ENCODE measurements at places on chromosomes 11 and 22. TPM values are rescaled to one million over a fixed set of nuclear protein-coding genes. Genes with fewer than 3 reads are reported as not detected.
A peak's percentile ranks its signal among the peaks of the same experiment; 100 is the strongest.

- no peak for DNase-seq
These were observed 50.3 kb downstream of the GRAMD1B start for GRCh38 chr11:123480290-123480815.

DNA sequence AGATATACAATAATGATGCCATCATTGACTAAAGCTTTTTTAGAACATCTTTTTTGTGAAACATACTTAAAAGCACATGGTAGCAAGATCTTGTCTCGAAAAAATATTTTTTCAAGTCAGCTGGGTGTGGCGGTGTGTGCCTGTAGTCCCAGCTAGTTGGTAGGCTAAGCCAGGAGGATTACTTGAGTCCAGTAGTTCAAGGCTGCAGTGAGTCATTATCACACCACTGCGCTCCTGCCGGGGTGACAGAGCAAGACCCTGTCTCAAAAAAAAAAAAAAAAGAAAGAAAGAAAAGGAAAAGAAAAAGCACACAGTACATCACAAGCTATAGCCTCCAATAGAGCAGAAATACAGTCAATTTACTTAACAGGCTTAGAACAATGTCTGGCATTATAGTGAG, 37.0 kb downstream of the ENTHD1 start:
- no peak for DNase-seq

GRCh38 chr11:1817000-1817399, 17.8 kb upstream of the SYT8 start:
- DNase-seq = no peak

DNA sequence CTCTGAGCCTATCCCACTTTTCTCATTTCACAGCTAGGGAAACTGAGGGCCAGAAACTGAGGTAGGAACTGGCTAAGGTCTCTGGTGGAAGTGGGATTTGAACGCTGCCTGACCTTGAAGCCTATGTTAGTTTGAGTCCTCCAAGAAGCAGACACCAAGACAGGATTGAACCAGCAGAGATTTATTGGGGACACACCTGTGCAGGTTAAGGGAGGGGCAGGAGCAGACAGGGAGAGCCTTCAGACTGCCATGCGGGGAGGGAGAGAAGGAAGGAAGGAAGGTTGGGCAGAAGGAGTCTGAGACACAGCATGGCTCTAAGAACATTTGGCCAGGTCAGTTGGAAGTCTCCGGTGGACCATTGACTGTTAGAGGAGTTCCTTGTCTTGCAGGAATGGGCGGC, 59.5 kb downstream of the SGSM1 start:
- DNase-seq = no peak

DNA sequence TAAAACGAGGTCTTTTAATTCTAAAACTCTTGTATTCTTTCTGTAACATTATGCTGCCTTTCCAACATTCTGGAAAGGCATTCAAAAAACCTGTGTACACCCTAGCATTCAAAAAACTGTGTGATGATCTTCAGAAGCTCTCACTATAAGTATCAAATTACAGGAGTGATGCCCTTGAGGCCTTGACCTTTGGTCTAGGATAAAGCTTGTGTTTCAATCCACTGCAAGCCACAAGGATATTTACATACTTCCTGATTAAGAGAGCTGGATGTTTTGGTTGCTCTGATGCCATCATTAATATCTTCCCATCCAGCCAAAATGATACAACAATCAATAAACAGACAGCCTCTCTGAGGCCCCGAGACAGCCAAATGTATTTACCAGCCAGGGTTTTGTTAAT, 11.9 kb downstream of the CLPB start:
- DNase-seq = no peak

DNA sequence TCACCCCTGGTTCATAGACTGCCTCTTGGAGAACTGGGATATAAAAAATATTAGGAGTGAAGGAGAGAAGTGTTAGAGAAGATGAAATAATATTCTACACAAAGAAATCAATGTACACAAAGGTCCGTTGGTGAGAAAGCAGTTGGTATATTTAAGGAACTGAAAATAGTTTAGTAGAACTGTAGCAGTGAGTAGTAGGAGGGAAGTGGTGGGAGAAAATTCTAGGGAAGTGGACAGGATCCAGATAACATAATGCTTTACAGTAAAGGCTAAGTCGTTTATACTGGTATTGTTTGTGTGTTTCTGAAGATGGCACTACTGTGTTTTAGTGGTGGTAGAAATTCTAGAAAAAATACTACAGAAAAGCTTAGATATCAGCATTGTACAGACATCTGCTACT, 120.8 kb upstream of the CHORDC1 start:
- no peak for DNase-seq

GRCh38 chr11:130139401-130139800, 20.2 kb upstream of the ST14 start:
- no peak for DNase-seq

DNA sequence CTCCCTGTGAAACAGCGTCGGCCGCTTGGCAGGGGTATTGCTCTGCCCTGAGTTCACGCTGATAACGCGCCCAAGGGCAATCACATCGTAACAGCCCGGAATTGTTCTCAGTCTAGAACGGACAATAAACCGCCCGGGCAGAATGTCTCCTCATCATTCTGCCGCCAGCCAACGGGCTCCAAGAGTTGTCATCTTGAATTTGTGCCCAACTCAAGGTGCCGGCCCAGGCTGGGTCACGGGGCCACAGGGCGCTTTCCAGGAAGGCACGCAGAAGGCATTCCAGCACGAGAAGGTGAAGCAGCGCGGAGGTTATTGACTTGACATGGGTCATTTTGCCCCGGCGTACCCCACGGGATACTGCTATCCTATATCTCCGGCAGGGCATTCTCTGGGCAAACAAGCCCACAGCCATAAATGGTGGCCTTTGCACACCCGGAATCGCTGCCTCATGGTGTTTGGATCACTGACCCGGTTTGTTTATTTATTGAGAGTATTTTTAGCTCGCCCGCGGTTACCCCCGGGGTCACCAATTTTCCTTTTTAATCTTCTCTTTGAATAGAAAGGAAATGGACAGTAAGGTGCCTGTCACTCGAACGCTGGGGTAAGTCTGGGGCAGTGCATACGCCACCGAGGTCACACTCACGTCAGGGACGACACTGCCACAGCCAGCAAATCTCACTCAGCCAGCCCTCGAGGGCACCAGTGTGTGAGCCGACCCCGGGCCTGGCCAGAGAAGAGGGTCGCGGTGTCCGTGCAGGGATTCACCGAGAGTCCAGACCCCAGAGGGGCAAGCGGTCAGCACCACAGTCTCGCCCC, 72.4 kb upstream of the FGF3 start:
- peak; percentile 68 for DNase-seq

DNA sequence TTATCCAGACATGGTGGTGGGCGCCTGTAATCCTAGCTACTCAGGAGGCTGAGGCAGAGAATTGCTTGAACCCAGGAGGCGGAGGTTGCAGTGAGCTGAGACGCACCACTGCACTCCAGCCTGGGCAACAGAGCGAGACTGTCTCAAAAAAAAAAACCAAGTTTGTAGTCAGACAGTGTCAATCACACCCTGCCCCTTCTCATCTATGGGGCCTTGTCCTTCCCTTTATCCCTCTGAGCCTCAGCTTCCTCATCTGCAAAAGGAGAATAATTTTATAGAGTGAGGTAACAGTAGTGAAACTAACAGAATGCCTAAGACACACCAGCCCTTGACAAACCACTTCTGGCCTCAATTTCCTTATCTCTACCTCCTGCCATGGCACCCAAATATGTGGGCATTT, 10.7 kb downstream of the BCL9L start:
- DNase-seq = no peak

DNA sequence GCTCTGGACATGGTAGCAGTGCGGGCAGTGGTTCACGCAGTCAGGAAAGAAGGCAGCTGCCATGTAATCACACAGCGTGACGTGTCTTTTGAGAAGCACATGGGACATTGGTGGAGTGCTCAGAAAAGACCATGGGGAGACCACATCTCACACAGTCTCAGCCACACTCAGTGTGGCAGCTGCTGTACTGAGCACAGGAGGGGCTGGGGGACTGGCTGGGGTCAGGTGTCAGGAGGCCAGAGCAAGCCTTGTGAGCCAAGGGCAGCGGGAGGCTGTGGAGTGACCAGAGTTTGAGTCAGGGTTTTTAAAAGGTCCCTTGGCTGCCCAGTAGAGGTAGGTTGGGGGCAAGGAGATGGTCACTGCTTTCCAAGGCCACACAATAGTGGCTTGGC, 18.5 kb downstream of the CLDN5 start:
- no peak for DNase-seq

Gene NAALAD2
- polyA plus RNA-seq = 54.6 TPM

Gene ZNF280B
- 4.4 TPM for polyA plus RNA-seq

Gene H19
- 774 TPM for polyA plus RNA-seq

Gene SPA17
- 16.2 TPM for polyA plus RNA-seq
